ENCODE measurements at places on chromosomes 11 and 22. TPM values are rescaled to one million over a fixed set of nuclear protein-coding genes. Genes with fewer than 3 reads are reported as not detected.
A peak's percentile ranks its signal among the peaks of the same experiment; 100 is the strongest.

DNA sequence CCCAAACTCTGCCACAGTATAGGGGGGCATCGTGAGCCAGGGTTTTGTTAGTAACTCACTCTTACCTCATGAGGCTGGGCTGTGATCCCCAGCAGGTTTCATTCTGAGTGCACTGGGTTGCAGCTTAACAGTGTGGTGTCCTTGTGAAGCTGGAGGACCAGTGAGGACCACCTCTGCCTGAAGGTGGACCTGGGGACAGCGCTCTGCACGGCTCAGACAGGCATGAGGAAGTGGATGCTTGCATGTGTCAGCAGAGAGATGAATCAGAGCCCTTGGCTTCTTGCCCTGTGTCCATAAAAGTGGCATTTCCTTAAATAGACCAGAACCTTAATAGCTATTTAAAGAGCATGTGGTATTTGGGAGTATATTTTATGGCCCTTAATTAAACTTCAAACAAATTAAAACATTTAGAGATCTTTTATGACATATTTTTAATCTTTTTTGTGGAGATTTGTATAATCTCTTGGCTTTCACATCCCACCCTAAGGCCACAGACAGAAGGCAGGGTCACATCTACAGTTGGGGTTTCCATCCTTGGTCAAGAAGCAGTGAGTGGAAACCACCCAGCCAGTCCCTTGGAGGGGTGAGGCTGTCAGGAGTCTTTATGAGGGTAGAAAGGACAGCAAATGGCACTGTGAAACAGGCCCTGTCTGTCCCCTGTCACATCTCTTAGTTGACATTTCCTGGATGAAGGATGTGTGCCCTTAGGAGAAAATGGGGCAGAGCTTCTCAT, 24.8 kb upstream of the ADORA2A start:
- H3K4me1 ChIP-seq: peaks cover 28% of the 10 kb centered on the region
- no peaks in the 10 kb centered on the region for H3K27me3 ChIP-seq
- H3K4me3 ChIP-seq: no peak overlapping the region
- H3K27ac ChIP-seq: peak overlapping the region; percentile 90
- DNase-seq: peak; percentile 88

DNA sequence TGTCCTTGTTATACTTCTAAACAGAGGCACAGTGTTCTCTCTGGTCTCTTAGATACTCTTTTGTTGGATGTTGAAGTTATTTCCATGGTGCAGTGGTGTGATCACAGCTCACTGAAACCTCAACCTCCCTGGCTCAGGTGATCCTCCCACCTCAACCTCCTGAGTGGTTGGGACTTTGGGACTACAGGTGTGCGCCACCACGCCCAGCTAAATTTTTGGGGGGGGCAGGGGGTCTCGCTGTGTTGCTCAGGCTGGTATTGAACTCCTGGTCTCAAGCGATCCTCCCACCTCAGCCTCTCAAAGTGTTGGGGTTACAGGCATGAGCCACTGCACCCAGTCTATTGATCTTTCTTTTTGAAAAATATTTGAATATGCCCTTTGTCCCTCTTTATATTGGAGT, 14.9 kb downstream of the ZNF74 start:
- no peak overlapping the region for H3K27ac ChIP-seq
- no peaks in the 10 kb centered on the region for H3K27me3 ChIP-seq
- H3K4me1 ChIP-seq: no peaks in the 10 kb centered on the region
- H3K36me3 ChIP-seq: no peaks in the 10 kb centered on the region

APOBEC3H gene
- total RNA-seq: not detected

- DNase-seq: no peak
- H3K27me3 ChIP-seq: no peaks in the 10 kb centered on the region
- H3K27ac ChIP-seq: peak overlapping the region; percentile 75
- no peaks in the 10 kb centered on the region for H3K36me3 ChIP-seq
- no peak overlapping the region for H3K4me3 ChIP-seq
Observed at GRCh38 chr11:76185511-76185910, 20.8 kb downstream of the WNT11 start.

MYOD1 gene
- total RNA-seq: not detected

ZNF70 gene
- total RNA-seq: 4.6 TPM

GRCh38 chr11:315051-315481, 1.2 kb downstream of the IFITM1 start:
- H3K27me3 ChIP-seq: peaks cover 14% of the 10 kb centered on the region
- peak overlapping the region; percentile 89 for H3K27ac ChIP-seq
- peaks cover 42% of the 10 kb centered on the region for H3K4me1 ChIP-seq
- H3K36me3 ChIP-seq: no peaks in the 10 kb centered on the region
- DNase-seq: no peak
- H3K4me3 ChIP-seq: no peak overlapping the region

- H3K27ac ChIP-seq: no peak overlapping the region
- DNase-seq: no peak
- H3K4me3 ChIP-seq: no peak overlapping the region
- no peaks in the 10 kb centered on the region for H3K27me3 ChIP-seq
- no peaks in the 10 kb centered on the region for H3K4me1 ChIP-seq
Observed at GRCh38 chr22:47372596-47373385, 610.3 kb downstream of the TBC1D22A start.

POTEH gene
- not detected for total RNA-seq

KDM4E gene
- not detected for total RNA-seq

- H3K27ac ChIP-seq: no peak overlapping the region
- peaks cover 4% of the 10 kb centered on the region for H3K4me1 ChIP-seq
- no peaks in the 10 kb centered on the region for H3K27me3 ChIP-seq
- no peak overlapping the region for H3K4me3 ChIP-seq
- no peak for DNase-seq
- no peaks in the 10 kb centered on the region for H3K36me3 ChIP-seq
Observed at GRCh38 chr11:105181521-105181920, 42.0 kb upstream of the CARD18 start.

- H3K4me3 ChIP-seq: no peak overlapping the region
- no peaks in the 10 kb centered on the region for H3K27me3 ChIP-seq
- no peaks in the 10 kb centered on the region for H3K36me3 ChIP-seq
- H3K27ac ChIP-seq: peak overlapping the region; percentile 68
Observed at GRCh38 chr22:29011240-29012100, 50.2 kb downstream of the C22orf31 start.

DNA sequence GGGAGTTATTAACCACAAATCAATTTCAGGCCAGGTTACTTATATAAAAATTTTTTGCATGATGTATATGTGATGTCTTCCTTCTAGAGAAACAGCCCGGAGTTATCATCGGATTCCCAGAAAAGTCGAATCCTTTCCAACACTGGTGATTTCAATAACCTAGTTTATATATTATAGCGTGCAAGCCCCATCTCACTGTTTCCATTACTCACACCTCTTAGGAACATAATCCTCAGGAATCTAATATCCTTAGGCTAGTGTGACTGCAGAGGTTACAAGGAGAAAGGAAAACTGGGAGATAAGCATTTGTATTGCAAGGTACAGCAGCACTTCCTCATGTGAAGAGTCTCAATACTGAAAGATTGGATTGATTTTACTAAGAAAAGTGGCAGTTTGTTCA, 20.3 kb downstream of the ARHGAP20 start:
- no peak for DNase-seq
- H3K27ac ChIP-seq: no peak overlapping the region
- no peaks in the 10 kb centered on the region for H3K27me3 ChIP-seq
- peaks cover 4% of the 10 kb centered on the region for H3K4me1 ChIP-seq
- H3K4me3 ChIP-seq: no peak overlapping the region

SHISA8 gene
- not detected for total RNA-seq

DNA sequence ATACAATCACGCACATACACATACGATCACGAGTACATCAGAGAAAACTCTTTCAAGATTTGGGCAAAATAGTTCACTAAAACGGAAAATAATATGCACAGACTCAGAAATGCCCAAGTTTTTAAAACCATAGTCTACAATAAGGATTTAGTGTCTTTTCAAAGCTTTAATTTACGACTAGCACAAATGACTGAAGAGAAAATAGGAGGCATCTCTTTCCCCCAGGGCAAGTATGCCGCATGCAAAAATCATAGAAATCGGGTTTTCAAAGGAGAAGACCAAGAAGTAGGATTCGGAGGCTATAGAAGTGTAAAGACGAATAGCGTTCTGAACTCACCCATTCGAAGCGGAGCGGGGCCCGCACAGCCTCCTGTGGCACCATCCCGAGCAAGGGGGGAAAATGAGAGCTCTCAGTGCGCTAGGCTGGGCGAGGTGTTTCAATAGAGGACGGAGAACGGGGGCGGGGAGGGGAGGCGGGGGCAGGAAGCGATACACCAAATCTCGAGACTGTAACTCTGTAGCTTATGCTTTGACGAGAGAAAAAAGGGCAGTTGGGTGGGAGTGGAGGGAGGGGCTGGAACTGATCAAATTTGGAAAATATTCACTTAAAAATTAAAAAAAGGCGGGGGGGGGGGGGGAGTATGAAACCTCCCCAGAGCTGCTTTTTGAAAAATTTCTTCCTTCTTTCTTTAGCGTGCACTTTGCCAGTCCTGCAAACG, 15.8 kb downstream of the BLID start:
- peak overlapping the region; percentile 92 for H3K27ac ChIP-seq
- H3K4me3 ChIP-seq: peak overlapping the region; percentile 70
- no peaks in the 10 kb centered on the region for H3K36me3 ChIP-seq
- no peaks in the 10 kb centered on the region for H3K4me1 ChIP-seq
- H3K27me3 ChIP-seq: peaks cover 13% of the 10 kb centered on the region

POLD4 gene
- 69.8 TPM for total RNA-seq

DNA sequence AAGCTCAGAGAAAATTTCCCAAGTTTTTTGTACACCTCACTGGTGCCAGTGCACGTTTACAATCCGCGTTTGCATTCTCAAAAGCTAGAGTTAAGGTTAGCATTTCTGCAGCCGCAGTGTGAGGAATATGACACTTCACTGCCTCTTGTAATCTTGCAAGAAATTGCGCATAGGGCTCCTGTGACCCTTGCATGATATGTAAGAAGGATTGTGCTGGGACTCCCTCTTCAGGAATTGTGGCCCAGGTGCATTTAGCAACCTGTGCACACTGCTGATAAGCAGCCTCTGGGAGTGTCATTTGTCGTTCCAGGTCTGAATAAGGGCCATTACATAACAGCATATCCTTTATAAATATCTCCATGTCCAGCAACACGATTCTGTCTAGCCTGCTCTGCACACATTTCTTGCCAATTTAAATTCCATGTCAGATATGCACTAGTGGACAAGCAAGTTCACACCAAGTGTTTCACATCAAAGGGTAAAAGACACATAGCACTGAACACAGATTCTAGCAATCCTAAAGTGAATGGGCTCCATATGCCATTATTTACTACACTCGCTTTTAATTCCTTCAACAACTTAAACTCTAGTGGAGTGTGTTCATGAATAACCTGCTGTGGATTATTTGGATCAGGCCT, 69.2 kb upstream of the INCENP start:
- no peak overlapping the region for H3K27ac ChIP-seq
- H3K4me3 ChIP-seq: no peak overlapping the region
- H3K36me3 ChIP-seq: no peaks in the 10 kb centered on the region
- no peaks in the 10 kb centered on the region for H3K27me3 ChIP-seq
- peak; percentile 63 for DNase-seq

REXO2 gene
- total RNA-seq: 84.4 TPM

DNA sequence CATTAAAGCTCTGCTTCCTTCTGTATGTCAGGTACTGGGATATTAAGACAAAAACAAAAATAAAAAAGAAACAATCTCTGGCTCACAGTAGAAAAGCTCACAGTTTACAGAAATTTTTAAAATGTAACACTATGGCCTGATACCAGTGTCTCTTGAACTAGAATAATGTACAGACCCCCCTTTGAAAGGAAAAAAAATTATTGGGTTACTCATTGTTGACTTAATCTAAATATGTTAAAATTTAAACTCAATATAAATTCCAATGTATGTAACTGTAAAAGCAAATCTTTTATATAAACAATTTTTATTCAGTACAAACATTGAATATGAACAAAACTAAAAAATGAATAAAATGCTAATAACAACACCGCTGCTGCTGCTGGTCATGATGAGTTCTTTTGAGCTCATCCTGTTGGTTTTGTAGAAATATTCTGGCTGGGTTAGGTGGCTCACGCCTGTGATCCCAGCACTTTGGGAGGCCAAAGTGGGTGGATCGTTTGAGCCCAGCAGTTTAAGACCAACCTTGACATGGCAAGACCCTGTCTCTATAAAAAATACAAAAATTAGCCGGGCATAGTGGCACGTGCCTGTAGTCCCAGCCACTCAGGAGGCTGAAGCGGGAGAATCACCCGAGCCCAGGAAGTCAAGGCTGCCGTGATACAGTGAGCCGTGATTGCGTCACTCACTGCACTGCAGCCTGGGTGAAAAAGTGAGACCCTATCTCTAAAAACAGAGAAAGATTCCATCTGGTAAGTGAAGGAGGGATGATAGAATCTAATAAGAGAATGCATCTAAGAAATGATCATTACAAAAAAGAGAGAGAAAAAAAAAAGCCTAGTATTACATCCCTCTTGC, 11.8 kb upstream of the KCNE3 start:
- no peak for DNase-seq
- H3K27ac ChIP-seq: no peak overlapping the region
- no peaks in the 10 kb centered on the region for H3K27me3 ChIP-seq
- no peaks in the 10 kb centered on the region for H3K36me3 ChIP-seq
- H3K4me3 ChIP-seq: no peak overlapping the region
- H3K4me1 ChIP-seq: no peaks in the 10 kb centered on the region

GRCh38 chr11:17720796-17721171, 1.4 kb downstream of the MYOD1 start:
- no peak overlapping the region for H3K27ac ChIP-seq
- DNase-seq: no peak
- no peaks in the 10 kb centered on the region for H3K36me3 ChIP-seq
- H3K27me3 ChIP-seq: peaks cover 100% of the 10 kb centered on the region
- H3K4me3 ChIP-seq: no peak overlapping the region
- peaks cover 6% of the 10 kb centered on the region for H3K4me1 ChIP-seq

- H3K4me1 ChIP-seq: no peaks in the 10 kb centered on the region
- no peak for DNase-seq
- H3K27ac ChIP-seq: no peak overlapping the region
- H3K4me3 ChIP-seq: no peak overlapping the region
Observed at GRCh38 chr11:125516245-125516644, 20.2 kb upstream of the FEZ1 start.

PAX6 gene
- total RNA-seq: 0.12 TPM

DNA sequence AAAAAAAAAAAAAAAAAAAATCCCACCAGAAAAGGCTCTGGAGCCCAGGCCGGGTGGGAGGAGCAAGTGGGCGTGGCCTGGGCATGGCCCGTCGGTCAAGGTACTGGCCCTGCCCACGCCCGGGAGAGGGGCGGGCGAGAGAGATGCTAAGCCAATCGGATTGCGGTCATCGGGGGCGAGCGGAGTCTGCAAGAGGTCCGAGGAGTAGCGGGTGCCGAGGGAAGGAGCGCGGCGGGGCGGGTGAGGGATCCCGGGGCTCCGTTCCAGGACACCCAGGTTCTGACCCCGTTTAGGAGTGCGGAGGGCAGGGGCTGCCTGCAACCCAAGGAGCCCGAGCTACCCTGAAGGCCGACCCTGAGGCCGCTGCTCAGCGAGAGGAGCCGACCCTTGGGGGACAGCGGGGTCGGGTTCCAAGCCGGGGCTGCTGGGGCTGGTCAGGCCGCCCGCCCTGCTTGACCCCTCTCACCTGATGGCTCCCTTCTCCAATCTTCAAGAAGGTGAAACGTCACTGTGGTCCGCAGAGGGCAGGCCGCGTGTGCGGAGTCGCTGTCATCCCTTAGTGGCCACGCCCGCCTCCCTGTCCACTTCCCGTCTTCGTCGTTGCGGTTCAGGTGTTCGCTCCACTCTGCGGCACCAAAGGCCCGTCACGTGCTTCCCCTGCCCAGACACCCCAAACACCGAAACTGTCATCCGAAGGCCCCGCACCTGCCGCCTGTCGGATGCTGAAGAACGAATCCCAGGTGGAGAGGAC, 11.1 kb upstream of the TAB1 start:
- H3K27me3 ChIP-seq: no peaks in the 10 kb centered on the region
- no peak overlapping the region for H3K27ac ChIP-seq
- no peaks in the 10 kb centered on the region for H3K36me3 ChIP-seq
- DNase-seq: peak; percentile 93

PRPF19 gene
- total RNA-seq: 38.1 TPM

GRCh38 chr11:69746752-69747742, 28.1 kb downstream of the FGF4 start:
- no peaks in the 10 kb centered on the region for H3K36me3 ChIP-seq
- DNase-seq: peak; percentile 35
- no peak overlapping the region for H3K4me3 ChIP-seq
- no peaks in the 10 kb centered on the region for H3K4me1 ChIP-seq
- peak overlapping the region; percentile 11 for H3K27ac ChIP-seq

All from hepatocyte (in vitro differentiated cells).